ENCODE measurements at places on chromosomes 3 and 15.

- no peak for DNase-seq
These were observed 3.1 kb downstream of the SLC51B start for GRCh38 chr15:65048241-65048640.

GRCh38 chr3:45534632-45535031, 59.9 kb upstream of the LIMD1 start:
- no peak for DNase-seq

GRCh38 chr3:138062626-138063025, 52.7 kb downstream of the CLDN18 start:
- DNase-seq = no peak

DNA sequence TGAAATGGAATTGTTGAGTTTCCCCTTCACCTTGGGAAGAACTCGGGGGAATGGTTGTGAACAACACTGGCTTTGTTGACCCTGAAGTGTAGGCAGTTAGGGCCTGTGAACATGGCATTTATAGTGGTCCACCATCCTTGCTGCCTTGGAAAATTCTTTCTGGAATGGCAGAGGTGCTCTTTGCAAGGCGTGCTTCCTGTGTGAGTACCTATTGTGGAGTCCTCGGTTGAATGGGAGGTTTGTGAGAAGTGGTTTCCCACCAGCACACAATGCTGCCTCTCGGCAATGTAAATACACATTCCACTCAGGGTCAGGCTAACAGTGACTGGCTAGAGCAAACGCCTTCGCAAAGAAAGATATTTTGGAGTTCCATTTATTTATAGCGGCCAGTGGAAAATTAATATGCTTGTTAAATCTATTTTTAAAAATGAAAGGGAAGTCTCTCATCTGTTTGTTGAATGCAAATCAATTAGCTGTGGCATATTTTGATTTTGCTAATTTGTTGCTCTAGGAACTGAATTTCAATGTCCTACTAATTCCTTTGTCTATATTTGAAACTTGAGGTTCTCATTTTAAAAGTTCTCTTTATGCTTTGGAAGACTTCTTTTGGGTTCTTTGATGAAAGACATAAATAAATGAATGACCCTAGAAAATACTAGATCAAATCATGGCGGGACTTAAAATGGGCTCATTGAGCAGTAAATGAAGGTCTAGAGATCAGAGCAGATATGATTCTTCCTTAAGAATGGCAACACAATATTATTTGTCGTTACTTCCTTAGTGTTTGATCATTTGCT, 59.5 kb downstream of the FNDC3B start:
- no peak for DNase-seq

GRCh38 chr3:11575677-11576076, 68.0 kb downstream of the VGLL4 start:
- no peak for DNase-seq

GRCh38 chr15:57559875-57560274, 31.8 kb upstream of the MYZAP start:
- DNase-seq = peak; percentile 83

DNA sequence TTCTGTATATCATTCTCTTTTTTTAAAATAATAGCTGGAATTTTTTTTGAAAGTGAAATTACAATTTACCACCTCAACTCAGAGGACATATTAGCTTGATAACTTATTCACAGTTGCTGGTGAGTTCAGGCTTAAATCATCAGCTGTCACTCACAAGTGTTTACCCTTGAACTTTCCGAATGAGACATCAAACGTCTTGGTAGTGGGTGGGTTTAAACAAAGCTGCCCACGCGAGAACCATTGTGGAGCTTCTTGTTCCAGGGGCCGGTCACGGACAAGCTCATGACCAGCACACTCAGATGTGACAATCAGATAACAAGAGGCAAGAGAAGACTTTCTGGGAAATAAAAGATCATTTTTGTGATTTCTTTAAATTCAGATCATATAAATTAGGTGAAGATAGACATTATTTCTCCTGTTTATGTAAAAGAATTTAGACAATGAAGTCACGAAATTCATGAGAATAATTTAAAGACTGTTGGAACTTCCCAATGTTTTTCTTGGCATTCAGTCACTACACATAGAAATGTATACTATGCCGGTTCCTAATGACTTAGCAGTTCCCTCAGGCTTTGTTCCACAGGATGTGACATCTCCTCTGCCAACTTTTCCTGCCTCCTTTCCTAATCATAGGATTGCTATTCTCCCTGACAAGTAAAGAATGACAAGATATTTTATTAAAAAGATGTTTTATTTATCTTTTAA, 29.3 kb downstream of the BTD start:
- DNase-seq = no peak

DNA sequence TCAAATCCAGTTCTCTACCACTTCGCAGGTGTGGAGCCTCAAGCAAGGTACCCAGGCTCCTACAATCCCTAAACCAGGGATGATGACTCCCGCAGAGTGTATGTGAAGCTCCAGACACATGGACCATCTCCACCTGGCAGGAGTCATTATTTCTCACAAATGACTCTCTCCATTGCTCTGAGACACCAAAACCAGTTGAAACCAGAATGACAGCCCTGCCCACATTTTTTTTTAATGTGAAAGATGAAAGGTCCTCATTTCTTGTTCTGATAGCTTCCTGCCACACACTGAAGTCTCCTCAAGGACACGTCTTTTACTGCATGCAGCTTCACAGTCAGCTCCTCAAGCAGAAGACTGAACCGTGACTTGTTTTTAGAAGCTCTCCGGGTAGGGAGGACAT, 61.4 kb upstream of the ZBTB38 start:
- no peak for DNase-seq

- DNase-seq = no peak
These were observed 28.6 kb downstream of the TGFBR2 start for GRCh38 chr3:30634761-30635735.

- no peak for DNase-seq
These were observed 220.8 kb upstream of the ATP10A start for GRCh38 chr15:26083896-26084295.

GRCh38 chr3:194779729-194780224, 94.1 kb downstream of the FAM43A start:
- DNase-seq = no peak
